ENCODE measurements at places on chromosomes 3 and 15.

- DNase-seq, result no peak
These were observed 81.2 kb upstream of the GOLGA8J start for GRCh38 chr15:30001602-30002001.

GRCh38 chr3:58150130-58150809 lies 60.5 kb downstream of the DNASE1L3 start:
- no peak for DNase-seq

DNA sequence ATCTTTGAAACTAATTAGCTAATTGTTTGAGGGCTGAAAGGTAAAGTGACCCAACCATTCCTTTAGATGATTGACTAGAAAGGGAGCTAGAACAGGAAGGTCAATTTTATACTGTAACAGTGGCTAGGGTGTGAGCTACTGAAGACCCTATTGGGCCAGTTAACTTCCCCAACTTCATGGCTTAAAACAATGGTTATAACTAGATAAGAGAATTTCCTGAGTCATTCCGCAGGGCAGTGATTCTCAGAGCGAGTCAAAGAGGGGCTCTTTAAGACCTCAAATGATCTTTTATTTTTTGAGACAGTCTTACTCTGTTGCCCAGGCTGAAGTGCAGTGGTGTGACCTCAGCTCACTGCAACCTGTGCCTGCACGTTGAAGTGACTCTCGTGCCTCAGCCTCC lies 33.7 kb upstream of the TTBK2 start:
- no peak for DNase-seq

- DNase-seq, result no peak
These were observed 135.9 kb upstream of the TPM1 start for GRCh38 chr15:62906627-62907026.

- DNase-seq, result no peak
These were observed 186.8 kb upstream of the CHRNA7 start for GRCh38 chr15:31843426-31844055.

- DNase-seq, result no peak
These were observed 1475.1 kb downstream of the OTOL1 start for GRCh38 chr3:162971715-162972114.

- no peak for DNase-seq
These were observed 118.7 kb upstream of the UMPS start for GRCh38 chr3:124611520-124611919.

DNA sequence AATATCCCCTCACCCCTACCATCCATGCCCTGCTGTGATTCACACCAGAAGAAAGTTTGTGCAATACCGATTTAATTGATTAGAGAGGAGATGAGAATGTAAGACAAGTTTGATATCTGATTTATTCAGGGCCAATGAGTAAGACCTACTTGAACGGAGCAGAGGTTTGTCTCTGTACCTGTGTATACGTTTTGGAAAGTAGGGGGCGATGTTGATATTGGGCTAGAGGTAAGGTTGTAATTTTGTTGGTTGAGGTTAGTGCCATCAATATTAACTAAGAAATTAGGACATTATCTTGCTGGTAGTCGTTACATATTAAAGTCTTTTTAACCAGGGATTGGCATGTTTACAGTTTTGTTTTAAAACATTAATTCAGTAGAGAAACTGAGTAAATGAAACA lies 20.5 kb downstream of the EAF2 start:
- DNase-seq, result no peak

DNA sequence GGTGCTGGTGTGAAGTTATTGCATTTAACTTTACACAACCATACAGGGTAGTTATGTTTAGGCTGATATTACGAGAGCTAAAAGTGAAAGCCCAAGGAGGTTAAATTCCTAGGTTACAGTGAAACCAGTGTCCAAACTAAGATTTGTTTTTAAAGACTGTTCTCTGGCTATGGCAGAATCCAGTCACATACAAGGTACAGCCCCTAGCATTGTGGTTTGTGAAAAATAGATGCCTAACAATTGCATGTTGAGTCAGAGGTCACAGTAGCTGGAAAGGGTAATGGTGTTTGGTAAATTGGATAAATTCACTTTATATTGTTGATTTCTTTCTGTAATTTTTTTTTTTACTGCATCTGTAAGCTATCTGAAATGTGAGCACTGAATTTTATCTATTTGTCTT lies 614.6 kb upstream of the TBL1XR1 start:
- no peak for DNase-seq

GRCh38 chr3:134464064-134464688 lies 21.6 kb downstream of the ANAPC13 start:
- no peak for DNase-seq

- no peak for DNase-seq
These were observed 4.8 kb downstream of the XIRP1 start for GRCh38 chr3:39187372-39188155.

- DNase-seq, result no peak
These were observed 229.0 kb downstream of the GAP43 start for GRCh38 chr3:115852278-115852677.

- peak; percentile 86 for DNase-seq
These were observed 73.8 kb upstream of the HEG1 start for GRCh38 chr3:125129512-125129997.

DNA sequence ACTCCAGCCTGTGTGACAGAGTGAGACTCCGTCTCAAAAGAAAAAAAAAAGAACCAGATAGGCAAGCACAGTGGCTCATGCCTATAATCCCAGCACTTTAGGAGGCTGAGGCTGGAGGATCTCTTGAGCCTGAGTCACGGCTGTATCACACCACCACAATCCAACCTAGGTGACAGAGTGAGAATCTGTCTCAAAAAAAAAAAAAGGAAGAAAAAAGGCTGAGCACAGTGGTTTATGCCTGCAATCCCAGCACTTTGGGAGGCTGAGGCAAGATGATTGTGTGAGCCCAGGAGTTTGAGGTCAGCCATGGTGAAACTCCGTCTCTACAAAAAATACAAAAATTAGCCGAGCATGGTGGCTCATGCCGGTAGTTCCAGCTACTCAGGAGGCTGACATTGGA lies 5.6 kb upstream of the NICN1 start:
- DNase-seq, result no peak

DNA sequence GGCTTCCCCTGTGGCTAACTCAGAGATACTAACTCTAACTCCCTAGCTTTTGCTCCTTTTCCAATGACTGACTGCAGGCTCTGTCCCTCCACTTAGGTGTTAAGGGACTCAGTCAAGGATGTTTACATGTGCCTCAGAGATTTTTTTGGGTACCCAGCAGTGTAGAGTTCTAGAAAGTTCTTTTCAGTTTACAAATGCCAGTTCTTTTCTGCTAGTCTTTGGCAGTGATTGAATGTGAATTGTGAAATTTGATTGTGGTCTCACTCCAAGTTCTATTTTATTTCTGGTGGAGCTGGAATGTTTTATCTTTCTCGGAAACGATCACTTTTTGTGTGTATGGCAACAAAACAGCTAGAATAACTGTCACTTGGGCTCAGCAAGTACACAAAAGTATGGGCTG lies 60.6 kb downstream of the IL1RAP start:
- no peak for DNase-seq

- DNase-seq, result no peak
These were observed 15.0 kb upstream of the LRRC34 start for GRCh38 chr3:169827712-169828111.

DNA sequence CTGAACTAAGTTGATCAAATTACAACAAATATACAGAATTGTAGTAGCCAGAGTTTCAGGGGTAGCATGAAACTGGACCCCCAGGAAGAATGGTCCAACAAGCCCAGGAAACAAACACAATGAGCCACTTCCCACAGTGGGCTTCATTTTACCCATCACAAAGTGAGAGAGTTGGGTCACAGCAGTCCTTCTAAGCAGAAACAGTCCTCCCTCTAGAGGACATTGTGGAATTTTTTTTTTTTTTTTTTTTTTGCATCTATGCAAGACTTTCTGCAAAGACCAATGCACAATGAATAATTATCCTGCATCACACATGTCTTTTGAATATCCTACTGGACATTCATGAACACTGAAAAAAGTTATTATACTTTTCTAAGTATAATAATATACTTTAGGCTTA lies 73.8 kb upstream of the ATP13A5 start:
- DNase-seq, result no peak

DNA sequence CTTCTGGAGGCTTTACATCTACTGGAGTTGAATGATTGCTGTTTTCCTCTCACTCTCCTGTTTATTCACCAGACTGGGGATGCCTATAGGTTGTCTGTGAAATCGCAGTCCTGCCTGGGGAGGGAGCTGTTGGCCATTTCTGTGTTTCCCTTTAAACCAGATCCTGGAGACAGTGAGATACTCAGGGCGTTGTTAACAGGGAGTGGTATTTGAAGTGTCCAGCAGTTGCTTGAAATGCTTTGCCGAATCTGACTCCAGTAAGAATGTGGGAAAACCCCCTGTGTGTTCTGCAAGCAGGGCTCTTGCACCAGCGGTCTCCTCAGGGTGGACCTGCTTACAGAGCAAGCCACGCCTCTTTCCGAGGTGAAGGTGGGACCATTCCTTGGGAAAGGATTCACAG lies 4.3 kb upstream of the LRRK1 start:
- DNase-seq, result no peak

- no peak for DNase-seq
These were observed 28.8 kb upstream of the RYK start for GRCh38 chr3:134279466-134279865.

Measured in NCI-H2171 (cell line).